ENCODE measurements at places on chromosomes 2 and 18.
A peak's percentile ranks its signal among the peaks of the same experiment; 100 is the strongest.

DNA sequence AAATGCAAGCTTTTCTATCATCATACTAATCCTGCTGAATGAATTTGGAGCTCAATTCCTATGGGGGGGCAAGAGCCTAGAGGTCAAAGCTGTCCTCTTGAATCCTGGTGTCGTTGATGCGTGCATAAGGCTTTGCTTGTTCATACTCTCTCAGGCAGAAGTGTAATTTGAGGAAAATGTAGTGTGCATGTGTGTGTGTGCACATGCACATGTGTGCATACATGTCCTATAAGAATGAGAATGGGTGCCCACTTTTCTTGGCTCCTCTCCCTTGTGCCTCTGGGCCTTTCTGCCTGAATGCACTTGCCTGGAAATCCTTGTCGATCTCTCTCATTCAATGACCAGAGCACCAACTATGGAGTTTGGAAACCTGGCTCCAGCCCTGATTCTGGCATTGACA lies 28.5 kb upstream of the C18orf32 start:
- no peaks in the 10 kb centered on the region for H3K27me3 ChIP-seq
- no peak overlapping the region for H3K27ac ChIP-seq
- H3K36me3 ChIP-seq: no peaks in the 10 kb centered on the region
- no peak for DNase-seq
- H3K4me3 ChIP-seq: no peak overlapping the region

DNA sequence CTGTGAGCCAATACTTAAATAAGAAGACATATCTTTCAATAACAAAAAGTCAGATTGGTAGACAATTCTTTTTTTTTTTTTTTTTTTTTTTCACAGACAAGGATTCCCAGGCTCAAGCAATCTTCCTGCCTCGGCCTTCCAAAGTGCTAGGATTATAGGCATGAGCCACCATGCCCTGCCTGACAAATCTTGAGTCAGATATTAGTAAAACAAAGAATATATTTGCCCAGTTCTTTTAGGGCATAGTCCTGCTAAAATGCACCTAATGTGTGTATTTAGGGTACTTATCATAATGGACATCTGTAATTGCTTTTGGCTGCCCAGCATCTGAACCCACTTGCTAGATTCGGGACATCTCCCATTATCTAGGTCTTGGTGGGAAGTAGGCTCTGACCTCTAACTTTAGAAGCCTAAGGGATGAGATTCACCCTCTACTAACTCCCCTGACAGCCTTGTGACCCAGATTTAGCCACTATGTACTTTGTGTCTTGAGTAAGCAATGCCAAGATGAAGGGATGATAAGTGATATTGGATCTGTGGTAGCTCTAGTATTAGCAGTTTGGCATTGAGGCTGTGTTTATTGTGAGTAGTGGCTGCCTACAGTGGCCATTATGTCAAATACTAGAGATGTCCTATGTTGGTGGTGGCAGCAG lies 18.5 kb upstream of the PSME4 start:
- H3K4me3 ChIP-seq: no peak overlapping the region
- peaks cover 18% of the 10 kb centered on the region for H3K4me1 ChIP-seq
- DNase-seq: no peak
- H3K27me3 ChIP-seq: no peaks in the 10 kb centered on the region
- no peaks in the 10 kb centered on the region for H3K36me3 ChIP-seq
- no peak overlapping the region for H3K27ac ChIP-seq

DNA sequence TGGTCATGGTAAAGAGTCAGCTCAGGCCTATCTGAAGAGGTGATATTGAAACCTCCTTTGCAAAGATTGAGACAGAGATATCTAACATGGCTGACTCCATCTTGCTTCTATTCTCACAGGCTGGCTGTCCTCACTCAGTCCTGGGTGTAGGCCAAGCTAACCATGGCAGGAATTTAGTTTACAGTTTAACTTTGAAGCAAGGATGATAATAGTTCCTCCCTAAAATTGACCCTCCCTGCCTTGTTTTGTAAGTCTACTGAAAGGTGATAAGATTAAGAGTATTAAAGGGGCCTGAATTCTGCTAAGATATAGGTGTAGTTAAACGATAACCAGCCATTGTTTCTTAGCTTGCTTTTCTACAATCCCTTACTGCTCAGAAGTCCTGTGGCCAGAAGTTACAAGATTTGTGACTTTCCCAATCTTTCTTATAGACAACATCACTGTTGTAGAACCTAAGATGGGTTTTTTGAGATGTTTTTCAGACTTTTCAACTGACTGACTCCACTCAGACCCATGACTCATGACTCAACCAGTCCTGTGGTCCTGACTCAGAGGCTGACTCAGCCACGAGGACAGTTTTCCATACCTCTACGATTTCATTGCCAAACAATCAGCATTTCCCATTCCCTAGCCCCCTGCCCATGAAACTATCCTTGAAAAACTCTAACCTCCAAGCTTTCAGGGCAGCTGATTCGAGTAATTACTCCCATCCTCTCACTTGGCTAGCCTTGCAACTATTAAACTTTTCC lies 195.7 kb upstream of the SESTD1 start:
- H3K4me1 ChIP-seq: no peaks in the 10 kb centered on the region
- no peak overlapping the region for H3K4me3 ChIP-seq
- no peaks in the 10 kb centered on the region for H3K27me3 ChIP-seq
- H3K36me3 ChIP-seq: no peaks in the 10 kb centered on the region

DNA sequence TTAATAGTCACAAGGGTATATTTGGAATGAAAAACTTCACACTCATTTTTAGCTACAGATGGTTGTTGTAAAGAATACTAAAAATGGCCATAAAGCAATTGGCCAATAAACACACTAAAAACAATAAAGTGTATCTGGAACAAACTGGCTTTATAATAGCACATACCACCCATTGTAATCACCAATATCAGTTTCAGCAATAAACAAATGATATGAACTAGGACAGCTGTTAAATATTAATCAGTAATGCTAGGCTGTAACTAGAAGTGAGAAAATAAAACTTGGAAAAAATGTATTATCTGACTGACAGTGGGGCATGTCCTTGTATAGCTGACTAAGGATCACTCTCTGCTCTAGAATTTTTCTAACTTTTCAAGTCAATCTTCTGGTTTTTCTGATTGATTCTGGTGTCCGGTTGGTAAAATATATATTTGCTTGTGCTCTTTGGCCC lies 312.5 kb downstream of the RND3 start:
- H3K27me3 ChIP-seq: no peaks in the 10 kb centered on the region
- no peak for DNase-seq
- H3K27ac ChIP-seq: no peak overlapping the region
- H3K4me3 ChIP-seq: no peak overlapping the region
- H3K36me3 ChIP-seq: no peaks in the 10 kb centered on the region

GRCh38 chr2:52805901-52806410 lies 961.6 kb upstream of the CHAC2 start:
- no peak overlapping the region for H3K27ac ChIP-seq
- no peak for DNase-seq
- H3K36me3 ChIP-seq: no peaks in the 10 kb centered on the region
- H3K4me3 ChIP-seq: no peak overlapping the region
- no peaks in the 10 kb centered on the region for H3K27me3 ChIP-seq
- no peaks in the 10 kb centered on the region for H3K4me1 ChIP-seq

DNA sequence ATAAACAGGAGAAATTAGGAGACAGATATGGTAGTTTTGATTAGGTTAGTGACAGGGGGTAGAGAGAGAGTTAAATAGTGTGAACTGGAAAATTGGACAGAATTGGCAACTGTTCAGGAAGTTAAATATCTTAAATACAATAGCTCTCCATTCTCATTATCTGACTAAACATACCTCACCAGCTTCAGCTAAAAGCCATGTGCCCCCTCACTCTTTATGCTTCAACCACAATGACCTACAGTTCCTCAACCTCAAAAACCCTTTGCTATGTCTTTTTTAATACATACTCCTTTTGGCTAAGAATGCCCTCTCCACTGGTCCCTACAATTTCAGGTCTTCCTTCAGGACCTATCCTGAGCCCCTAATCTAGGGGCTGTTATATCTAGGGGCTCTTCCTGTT lies 740.2 kb upstream of the ZEB2 start:
- H3K4me3 ChIP-seq: no peak overlapping the region
- no peaks in the 10 kb centered on the region for H3K4me1 ChIP-seq
- H3K27ac ChIP-seq: no peak overlapping the region
- H3K36me3 ChIP-seq: no peaks in the 10 kb centered on the region
- H3K27me3 ChIP-seq: no peaks in the 10 kb centered on the region

DNA sequence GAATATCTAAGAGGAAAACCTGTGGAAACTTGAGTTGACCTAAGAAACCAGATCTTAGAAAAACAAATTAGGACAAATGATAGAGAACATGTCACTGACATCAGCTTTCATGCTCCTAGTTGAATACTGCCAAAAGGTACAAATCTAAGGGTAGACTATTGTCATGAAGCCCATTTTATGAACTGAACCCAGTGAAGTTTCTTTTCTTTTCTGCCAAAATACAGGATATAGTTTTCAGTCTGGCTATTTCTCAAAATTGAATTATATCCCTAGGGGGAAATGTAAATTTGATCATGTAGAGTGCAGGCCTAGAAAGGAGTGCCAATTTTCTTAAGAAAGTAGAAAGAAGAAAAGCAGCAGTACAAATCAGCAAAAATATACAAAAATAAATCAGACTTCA lies 46.6 kb downstream of the FSIP2 start:
- DNase-seq: no peak
- H3K4me3 ChIP-seq: no peak overlapping the region
- H3K4me1 ChIP-seq: no peaks in the 10 kb centered on the region

DNA sequence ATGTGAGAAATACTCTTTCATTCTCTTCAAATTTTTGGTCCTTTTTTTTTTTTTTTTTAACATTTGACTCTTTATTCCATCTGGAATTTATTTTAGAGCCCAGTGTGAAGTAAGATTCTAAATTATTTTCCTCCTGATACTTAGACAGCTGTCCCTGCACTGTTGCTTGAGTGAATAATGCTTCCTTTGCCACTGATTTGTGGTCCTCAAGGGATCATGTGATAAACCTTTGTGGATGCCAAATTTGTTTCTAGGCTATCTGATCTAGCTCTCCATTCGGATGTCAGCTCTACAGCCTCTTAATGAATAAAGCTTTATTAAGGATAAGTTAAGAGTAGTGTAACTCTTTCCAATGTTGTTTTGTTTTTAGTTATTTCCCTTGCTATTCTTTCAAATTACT lies 142.3 kb downstream of the SMAD7 start:
- H3K4me1 ChIP-seq: no peaks in the 10 kb centered on the region
- H3K27me3 ChIP-seq: no peaks in the 10 kb centered on the region
- H3K36me3 ChIP-seq: no peaks in the 10 kb centered on the region
- H3K4me3 ChIP-seq: no peak overlapping the region
- DNase-seq: no peak

- no peaks in the 10 kb centered on the region for H3K27me3 ChIP-seq
- H3K4me3 ChIP-seq: no peak overlapping the region
- no peak overlapping the region for H3K27ac ChIP-seq
- H3K4me1 ChIP-seq: peaks cover 25% of the 10 kb centered on the region
- DNase-seq: no peak
Observed at GRCh38 chr2:171086352-171087290, 74.1 kb downstream of the TLK1 start.

DNA sequence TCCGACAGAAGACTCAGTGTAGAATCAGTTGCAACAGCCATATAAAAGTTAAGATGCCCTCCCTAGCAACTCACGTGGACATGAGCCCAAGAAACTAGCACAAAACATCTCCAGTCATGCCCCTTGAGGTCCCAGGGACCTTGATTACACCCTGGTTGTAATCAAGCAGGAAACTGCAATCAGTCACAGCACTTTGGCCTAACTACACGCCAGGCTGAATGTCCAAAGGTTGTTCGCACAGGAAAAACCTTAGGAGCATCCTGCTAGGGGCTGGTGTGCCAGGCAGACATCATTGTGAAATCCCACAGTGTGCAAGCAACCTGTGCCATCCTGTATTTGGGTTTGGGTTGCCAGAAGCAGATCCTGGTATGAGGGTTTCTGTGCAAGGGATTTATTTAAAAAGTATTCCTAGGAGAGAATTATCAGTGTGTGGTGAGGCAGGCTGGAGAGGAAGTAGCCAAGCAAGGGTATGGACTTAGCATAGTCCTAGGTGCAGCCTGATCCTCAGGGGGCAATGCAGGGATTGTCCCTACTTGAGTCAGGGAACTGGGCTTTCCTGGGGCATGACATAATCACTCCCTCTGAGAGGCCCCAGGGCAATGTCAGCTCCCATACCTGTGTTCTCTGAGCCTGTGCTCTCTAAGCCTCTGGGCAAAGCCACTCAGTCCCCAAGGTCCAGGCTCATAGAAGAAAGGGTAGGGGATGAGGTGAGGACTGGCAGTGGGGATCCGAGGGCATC lies 17.8 kb upstream of the SULT1C2 start:
- no peak overlapping the region for H3K27ac ChIP-seq
- no peaks in the 10 kb centered on the region for H3K36me3 ChIP-seq
- no peak overlapping the region for H3K4me3 ChIP-seq
- H3K27me3 ChIP-seq: no peaks in the 10 kb centered on the region
- DNase-seq: no peak

GRCh38 chr2:215530191-215530968 lies 94.5 kb upstream of the FN1 start:
- H3K4me3 ChIP-seq: no peak overlapping the region
- H3K27ac ChIP-seq: no peak overlapping the region
- DNase-seq: no peak
- no peaks in the 10 kb centered on the region for H3K4me1 ChIP-seq
- H3K27me3 ChIP-seq: no peaks in the 10 kb centered on the region
- H3K36me3 ChIP-seq: no peaks in the 10 kb centered on the region

- no peaks in the 10 kb centered on the region for H3K4me1 ChIP-seq
- no peaks in the 10 kb centered on the region for H3K27me3 ChIP-seq
- no peak overlapping the region for H3K27ac ChIP-seq
- H3K4me3 ChIP-seq: no peak overlapping the region
Observed at GRCh38 chr18:1954583-1955312, 616.6 kb downstream of the METTL4 start.

- no peaks in the 10 kb centered on the region for H3K27me3 ChIP-seq
- no peak for DNase-seq
- H3K27ac ChIP-seq: no peak overlapping the region
- H3K36me3 ChIP-seq: no peaks in the 10 kb centered on the region
- H3K4me1 ChIP-seq: no peaks in the 10 kb centered on the region
Observed at GRCh38 chr2:205957452-205958154, 128.4 kb downstream of the INO80D start.

GRCh38 chr2:166485558-166486178 lies 8.4 kb downstream of the SCN7A start:
- peaks cover 37% of the 10 kb centered on the region for H3K4me1 ChIP-seq
- no peaks in the 10 kb centered on the region for H3K36me3 ChIP-seq
- peak overlapping the region; percentile 68 for H3K27ac ChIP-seq
- no peak for DNase-seq
- no peaks in the 10 kb centered on the region for H3K27me3 ChIP-seq

- H3K4me1 ChIP-seq: no peaks in the 10 kb centered on the region
- no peak overlapping the region for H3K27ac ChIP-seq
- H3K4me3 ChIP-seq: no peak overlapping the region
Observed at GRCh38 chr2:64114912-64115277, 29.3 kb downstream of the PELI1 start.

DNA sequence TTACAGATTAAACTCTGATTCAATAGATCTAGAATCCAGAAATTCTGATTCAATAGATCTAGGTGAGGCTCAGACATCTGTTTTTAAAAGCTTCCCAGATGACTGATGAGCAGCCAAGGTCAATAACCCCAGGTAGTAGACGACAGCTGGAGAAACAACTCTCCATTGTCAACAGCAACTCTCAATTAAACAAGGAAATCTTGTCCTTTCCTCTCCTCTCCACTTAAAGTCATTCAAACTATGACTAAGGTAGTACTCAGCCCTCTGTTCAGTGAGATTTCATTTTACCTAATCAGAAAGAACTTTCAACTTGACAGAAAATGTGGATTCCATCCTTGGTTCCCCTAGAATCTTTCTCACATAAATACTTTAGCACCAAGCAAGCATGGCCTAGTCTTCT lies 94.6 kb upstream of the SCG2 start:
- no peaks in the 10 kb centered on the region for H3K27me3 ChIP-seq
- no peaks in the 10 kb centered on the region for H3K36me3 ChIP-seq
- no peaks in the 10 kb centered on the region for H3K4me1 ChIP-seq

- no peak for DNase-seq
- no peaks in the 10 kb centered on the region for H3K36me3 ChIP-seq
- H3K4me3 ChIP-seq: no peak overlapping the region
- H3K27ac ChIP-seq: no peak overlapping the region
Observed at GRCh38 chr18:44974174-44974573, 293.5 kb downstream of the SETBP1 start.

Data from sigmoid colon (tissue), 7 donors.